ENCODE measurements at places on chromosomes 13 and 19.

DNA sequence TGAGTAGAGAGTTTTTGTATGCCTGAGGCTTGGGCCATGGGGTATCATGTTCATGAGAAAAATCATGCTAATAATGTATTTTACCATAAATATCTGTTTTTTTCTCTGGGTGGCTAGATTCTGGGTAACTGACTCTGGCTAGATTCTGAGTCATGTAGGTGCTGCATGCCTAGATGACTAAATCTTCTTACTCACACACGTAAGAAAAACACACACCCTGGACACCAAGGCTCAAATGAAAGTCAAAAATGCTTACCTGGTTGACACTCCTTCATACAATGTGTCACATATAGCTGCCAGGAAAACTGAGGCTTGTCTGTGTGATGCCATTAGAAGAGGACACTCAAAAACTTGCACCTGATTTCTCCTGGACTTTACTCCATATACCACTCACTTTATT lies 597.4 kb upstream of the SLITRK1 start:
- no peak for DNase-seq

- no peak for DNase-seq
Observed at GRCh38 chr19:34733266-34733745, 737 bp upstream of the ZNF181 start.

DNA sequence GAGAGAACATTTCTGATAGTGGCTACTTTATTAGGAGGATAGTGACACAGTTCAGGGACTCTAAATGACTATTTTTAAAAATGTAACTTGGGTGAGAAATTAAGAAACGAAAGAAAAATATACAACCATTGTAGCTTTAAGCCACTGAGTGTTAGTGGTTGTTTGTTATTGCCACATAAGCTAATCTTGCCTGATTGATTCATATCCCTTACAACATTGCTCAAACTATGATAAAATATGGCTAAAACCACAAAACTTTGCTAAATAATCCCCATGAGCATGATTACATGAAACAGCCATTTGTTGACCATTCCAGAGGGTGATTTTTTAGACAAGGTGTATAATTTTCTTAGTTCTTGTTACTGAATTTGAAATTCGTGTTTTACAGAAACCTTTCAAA lies 343.4 kb downstream of the SLITRK5 start:
- no peak for DNase-seq

GRCh38 chr19:53190253-53190652 lies 2.9 kb downstream of the ZNF665 start:
- DNase-seq, result no peak

- DNase-seq, result no peak
Observed at GRCh38 chr19:35293363-35293739, 1.4 kb downstream of the MAG start.

DNA sequence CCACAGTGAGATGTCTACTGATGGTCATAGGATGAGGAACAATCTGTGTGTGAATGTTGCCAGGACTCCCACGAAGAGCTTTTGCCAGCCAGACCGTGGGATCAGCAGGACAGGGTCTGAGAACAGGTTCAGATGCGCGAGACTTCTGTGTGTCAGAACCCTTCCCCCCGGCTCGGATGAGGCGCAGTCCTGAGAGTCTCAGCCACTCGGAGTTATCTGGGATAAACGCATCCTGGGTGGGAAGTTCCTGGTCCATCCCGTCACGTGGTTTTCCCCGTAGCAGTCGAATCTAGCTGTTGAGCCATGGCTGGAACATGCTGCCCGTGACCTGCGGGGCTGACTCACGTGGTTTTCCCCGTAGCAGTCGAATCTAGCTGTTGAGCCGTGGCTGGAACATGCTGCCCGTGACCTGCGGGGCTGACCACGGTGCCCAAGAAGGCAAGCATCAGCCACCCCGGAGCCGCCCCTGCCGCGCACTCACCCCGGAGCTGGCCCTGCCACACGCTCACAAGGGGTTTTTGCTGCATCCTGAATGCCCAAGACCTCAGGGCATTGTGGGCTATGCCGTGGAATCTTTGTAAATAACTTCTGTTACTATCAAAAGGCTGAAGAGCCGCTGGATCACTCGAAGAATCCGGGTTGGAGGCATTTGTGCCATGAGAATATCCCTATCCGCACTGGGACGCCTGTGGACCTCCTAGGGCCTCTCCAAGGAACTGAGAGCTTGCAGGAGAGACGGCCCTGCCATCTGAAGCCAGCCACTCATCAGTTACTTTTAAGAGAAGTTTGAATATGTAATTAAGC lies 130.8 kb upstream of the MCF2L start:
- no peak for DNase-seq

- no peak for DNase-seq
Observed at GRCh38 chr13:113115363-113116205, 7.0 kb upstream of the F10 start.

DNA sequence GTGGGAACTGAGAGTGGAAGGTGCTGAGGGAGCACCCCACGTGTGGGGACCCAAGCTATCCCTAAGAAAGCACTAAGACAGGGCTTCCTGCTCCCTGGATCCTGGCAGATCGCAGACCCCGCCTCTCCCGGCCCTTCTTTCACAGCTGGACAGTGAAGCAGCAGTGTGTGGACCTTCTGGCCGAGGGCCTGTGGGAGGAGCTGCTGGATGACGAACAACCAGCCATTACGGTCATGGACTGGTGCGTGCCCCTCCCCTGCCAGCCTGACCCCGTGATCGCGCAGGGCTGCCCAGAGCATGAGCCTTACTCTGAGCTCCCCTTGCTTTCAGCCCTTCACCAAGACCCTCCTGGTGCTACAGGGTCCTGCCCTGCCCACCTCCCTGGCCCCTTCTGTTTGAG lies 2.3 kb downstream of the NCCRP1 start:
- no peak for DNase-seq

- no peak for DNase-seq
Observed at GRCh38 chr19:45922281-45922680, 7.7 kb upstream of the NANOS2 start.

- DNase-seq, result peak; percentile 25
Observed at GRCh38 chr19:42325896-42326771, 699 bp downstream of the MEGF8 start.

DNA sequence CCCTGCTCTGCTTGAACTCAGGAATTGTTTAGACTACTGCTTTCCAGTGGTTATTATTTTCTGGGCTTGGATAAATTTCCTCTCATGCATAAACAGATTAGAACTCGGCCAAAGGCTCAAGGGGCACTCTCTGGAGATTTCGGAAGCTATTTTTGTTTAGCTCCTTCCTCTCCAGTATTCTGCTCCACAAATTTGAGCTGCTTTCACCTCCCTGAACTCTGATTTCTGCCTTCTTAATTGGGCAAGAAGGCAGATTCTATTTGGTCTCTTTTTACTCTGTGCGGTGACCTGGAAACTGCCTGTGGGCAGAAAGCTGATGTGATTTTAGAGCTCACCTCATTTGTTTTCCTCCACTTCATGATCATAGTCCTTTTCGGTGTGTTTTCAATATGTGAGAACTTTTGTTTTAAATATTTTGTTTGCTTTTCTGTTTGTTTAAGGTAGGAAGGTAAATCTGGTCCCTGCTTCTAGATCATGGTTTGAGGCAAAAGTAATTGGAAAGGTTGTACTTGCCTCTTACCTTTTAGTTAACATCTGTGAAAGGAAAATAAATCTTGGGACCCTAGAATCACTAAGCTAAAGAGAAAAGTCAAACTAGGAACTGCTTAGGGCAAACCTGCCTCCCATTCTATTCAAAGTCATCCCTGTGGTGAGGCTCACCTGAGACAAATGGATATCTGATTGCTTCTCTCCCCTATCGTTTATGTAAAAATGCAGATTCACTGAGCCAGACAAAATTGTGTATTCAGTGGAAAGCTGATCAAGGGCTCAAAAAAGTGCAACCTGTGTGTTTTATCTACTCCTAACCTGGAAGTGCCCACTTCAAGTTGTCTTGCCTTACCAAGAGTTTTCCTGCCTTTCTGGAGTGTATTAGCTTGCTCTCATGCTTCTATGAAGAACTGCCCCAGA lies 714.7 kb upstream of the PCDH20 start:
- no peak for DNase-seq

DNA sequence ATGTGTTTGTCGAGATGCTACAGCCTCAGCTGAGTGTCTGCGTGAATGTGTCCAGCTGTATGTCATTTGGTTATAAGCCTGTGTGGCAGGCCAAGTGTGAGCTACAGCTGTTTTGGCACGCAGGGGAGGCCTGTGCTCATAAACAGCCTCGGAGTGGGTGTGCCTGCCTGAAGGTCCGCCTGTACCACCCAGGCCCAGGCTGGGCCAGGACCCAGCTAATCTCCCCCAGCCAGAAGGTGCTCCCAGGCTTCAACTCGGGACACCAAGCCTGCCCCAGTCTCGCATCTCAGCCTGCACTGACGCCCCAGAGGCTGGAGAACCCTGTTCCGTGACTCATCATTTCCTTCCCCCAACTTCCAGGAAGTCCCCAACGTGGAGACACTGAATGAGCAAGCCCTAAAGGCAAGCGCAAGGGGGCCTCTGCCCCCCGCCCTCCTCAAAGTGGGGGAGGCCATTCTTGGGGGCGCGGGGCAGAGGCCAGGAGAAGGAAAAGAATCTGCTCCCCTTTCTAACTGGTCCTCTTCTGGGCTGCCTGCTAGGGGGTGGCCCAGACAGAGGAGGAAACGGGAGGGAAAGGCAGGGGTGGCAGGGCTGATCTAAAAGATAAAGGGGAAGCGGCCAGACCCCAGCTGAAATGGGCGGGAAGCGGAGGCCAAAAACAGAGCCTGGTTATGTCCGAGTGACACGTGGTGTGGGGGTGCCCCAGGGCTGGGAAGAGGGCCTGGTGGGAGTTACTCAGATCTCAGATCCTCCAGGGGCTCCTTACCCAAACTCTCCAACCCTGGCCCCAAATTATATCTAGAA lies 2.0 kb downstream of the SLC1A5 start:
- DNase-seq, result peak; percentile 89

Data from activated CD4-positive, alpha-beta T cell treated with anti-CD3 and anti-CD28 coated beads for 4 hours (primary cell).